ENCODE measurements at places on chromosomes 5 and 9. TPM values are rescaled to one million over a fixed set of nuclear protein-coding genes. Genes with fewer than 3 reads are reported as not detected.

Gene CATSPER3
- total RNA-seq: 0.10 TPM

Gene GBGT1
- 5.7 TPM for total RNA-seq

Gene PCDHGA11
- 20.6 TPM for total RNA-seq

Gene LRRTM2
- total RNA-seq: 0.63 TPM

Gene PCDHGC3
- 94.3 TPM for total RNA-seq

Gene UIMC1
- 20.8 TPM for total RNA-seq

Gene ARHGEF28
- 6.1 TPM for total RNA-seq

Gene ZBED3
- 0.52 TPM for total RNA-seq

Gene OR1J2
- 0.50 TPM for total RNA-seq

Gene PCDHGA6
- total RNA-seq: 6.7 TPM

Gene FEM1C
- 31.9 TPM for total RNA-seq

Gene EIF4E1B
- not detected for total RNA-seq

Gene GLDC
- 0.33 TPM for total RNA-seq

Gene ORM2
- not detected for total RNA-seq

Gene STC2
- 159 TPM for total RNA-seq

Gene FOXD4L6
- total RNA-seq: 0.17 TPM

Gene CCNI2
- total RNA-seq: not detected

Gene RCL1
- 15.2 TPM for total RNA-seq

Gene FOXI1
- total RNA-seq: not detected

Gene CTSV
- total RNA-seq: 0.17 TPM

Gene PCDHB7
- 1.1 TPM for total RNA-seq

Gene DDX4
- not detected for total RNA-seq

All from smooth muscle cell of the pulmonary artery (primary cell).